ENCODE measurements at places on chromosomes 7 and 10. TPM values are rescaled to one million over a fixed set of nuclear protein-coding genes. Genes with fewer than 3 reads are reported as not detected.

DNA sequence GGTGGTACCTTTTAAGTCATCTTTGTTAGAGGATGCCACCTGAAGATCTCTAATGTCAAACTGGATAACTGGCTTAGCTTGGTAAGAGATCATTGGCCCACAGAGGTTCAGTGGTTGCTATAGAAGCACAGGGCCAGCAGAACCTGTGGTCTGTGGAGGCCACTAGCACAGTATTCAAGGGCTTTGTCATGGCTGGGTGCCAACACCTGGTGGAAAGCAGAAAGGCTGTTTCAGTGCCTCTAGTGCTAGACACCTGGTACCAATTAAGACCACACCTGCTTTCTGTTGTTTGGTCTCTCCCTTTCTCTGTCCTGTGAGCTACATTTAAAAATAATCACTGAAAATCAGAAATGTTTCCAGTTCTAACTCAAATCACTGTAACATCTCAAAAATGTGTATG is 10.0 kb upstream of the PCGF5 start:
- no peak overlapping the region for H3K4me3 ChIP-seq
- H3K27me3 ChIP-seq = peaks cover 31% of the 10 kb centered on the region

DNA sequence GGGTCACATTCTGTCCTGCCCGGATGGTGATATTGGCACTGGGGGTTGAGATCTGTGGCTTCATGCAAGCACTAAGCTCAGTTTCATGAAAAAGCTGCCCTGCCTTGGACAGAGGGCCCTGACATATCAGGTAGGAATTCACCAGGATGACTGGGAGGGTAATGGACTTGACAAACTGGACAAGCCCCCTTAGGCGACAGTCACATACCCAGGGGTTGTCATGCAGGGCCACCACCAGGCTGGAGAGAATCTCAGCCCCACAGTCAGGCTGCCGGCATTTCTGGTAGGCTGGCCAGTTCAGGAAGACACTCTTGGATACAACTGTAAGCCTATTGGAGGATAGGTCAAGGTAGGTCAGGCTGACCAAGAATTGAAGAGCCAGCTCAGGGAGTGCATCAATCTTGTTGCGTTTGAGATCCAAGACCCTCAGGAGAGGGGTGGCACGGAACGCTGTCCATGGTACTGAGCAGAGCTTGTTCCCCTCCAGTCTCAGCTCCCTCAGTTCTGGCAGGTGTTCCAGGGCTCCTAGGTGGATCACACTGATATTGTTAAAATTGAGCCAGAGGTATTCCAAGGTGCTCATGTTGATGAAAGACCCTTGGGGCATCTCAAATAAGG is 824 bp downstream of the LRIT2 start:
- no peak overlapping the region for H3K27ac ChIP-seq
- DNase-seq = no peak
- no peaks in the 10 kb centered on the region for H3K4me1 ChIP-seq
- H3K27me3 ChIP-seq = peaks cover 19% of the 10 kb centered on the region

DNA sequence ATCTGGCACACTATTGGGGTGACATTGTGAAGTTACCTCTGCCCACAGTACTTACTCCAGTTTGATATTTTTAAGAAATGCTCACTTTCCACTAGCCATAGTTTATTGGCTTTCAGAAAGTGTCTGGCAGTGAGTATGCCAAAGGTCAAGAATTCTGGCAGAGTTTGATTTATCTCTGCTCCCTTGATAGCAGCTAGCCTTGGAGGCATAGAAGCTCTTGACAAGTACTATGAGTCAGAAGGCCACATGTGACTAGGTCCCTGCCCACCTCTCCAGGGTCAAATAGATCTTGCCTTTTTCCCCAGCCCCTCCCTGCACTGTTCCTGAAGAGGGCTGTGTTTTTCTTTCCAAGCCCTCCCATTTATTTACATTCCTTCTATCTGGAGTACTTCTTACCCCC is 202.2 kb downstream of the AUTS2 start:
- no peak overlapping the region for H3K4me3 ChIP-seq
- no peak for DNase-seq
- no peaks in the 10 kb centered on the region for H3K36me3 ChIP-seq
- no peaks in the 10 kb centered on the region for H3K27me3 ChIP-seq
- no peak overlapping the region for H3K27ac ChIP-seq
- H3K4me1 ChIP-seq = no peaks in the 10 kb centered on the region

GRCh38 chr7:132941428-132941827 is 140.5 kb downstream of the CHCHD3 start:
- H3K36me3 ChIP-seq = no peaks in the 10 kb centered on the region
- no peaks in the 10 kb centered on the region for H3K27me3 ChIP-seq
- DNase-seq = no peak
- H3K4me1 ChIP-seq = no peaks in the 10 kb centered on the region
- no peak overlapping the region for H3K27ac ChIP-seq

GRCh38 chr10:108980869-108981268 is 942.4 kb downstream of the XPNPEP1 start:
- no peak for DNase-seq
- no peaks in the 10 kb centered on the region for H3K4me1 ChIP-seq
- no peak overlapping the region for H3K27ac ChIP-seq

The FGF8 gene
- 0.39 TPM for total RNA-seq

DNA sequence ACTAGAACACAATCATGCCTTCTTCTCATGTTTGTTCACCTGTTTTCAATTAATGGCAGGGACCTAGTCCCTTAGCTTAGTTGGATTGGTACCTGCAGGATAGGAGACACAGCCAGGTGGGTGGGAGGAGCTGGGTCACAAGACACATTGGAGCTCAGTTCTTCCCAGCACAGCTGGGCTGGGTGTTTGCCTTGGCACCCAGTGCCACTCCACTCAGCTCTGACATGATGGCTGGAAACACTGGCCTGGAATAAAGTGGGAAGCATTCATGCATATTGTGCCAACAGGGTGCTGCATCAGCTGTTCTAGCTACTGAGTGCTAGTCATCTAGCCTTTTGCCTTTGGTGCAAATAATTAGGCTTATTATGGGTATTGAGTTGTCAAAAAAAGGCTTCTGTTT is 226.1 kb downstream of the PTEN start:
- no peak overlapping the region for H3K27ac ChIP-seq
- no peaks in the 10 kb centered on the region for H3K36me3 ChIP-seq

DNA sequence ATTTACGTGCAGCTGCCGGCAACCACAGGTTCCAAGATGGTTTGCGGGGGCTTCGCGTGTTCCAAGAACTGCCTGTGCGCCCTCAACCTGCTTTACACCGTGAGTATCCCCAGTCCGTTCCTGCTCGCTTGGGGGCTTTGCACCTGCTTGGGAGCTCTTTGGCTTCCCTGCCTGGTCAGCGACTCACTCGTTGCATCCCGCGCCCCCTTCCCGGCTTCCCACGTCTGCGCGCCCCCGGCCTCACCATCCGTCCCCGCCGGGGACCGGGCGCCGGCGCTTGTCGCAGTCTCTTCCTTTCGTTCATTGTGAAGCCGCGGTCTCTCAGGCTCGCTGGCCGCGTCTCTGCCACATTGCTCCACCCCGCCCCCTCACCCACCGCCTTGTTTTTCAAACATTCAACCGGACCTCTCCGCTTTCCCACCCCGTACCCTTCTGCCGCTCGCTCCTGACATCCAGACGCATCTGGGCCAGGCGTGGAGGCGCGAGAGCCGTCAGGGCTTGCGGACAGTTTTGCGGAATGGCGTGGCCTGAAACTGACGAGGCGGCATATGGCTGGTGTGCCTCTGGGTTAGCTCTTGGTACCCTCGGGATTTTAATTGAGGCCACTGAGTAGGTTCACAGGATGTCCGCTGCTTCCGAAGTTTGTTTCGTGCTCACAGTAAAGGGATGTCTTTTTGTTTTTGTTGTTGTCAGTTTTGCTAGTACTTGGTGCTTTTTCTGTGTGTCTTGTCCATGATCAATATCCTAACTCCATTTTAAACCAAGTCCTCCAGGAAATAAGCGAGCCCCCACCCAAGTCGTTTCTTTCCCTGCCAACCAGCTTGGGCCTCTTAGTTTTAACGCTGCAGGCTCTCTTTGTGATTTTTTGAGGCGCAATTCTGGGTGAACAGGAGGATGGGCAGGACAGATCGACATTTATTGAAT is 639 bp downstream of the TSPAN13 start:
- H3K27ac ChIP-seq = peak overlapping the region; percentile 80
- no peaks in the 10 kb centered on the region for H3K27me3 ChIP-seq
- H3K4me3 ChIP-seq = peak overlapping the region; percentile 76
- DNase-seq = no peak
- H3K36me3 ChIP-seq = no peaks in the 10 kb centered on the region
